ENCODE measurements at places on chromosomes 16 and 17. TPM values are rescaled to one million over a fixed set of nuclear protein-coding genes. Genes with fewer than 3 reads are reported as not detected.
A peak's percentile ranks its signal among the peaks of the same experiment; 100 is the strongest.

Gene AANAT
- total RNA-seq: not detected

Gene TBC1D3C
- total RNA-seq: not detected

GRCh38 chr17:60641810-60642220 is 35.8 kb upstream of the BCAS3 start:
- DNase-seq: peak; percentile 82

GRCh38 chr17:63700528-63701455 is 867 bp upstream of the LIMD2 start:
- DNase-seq: no peak

- no peak for DNase-seq
Measured at GRCh38 chr16:86384263-86384649, 126.1 kb upstream of the FOXF1 start.

All from H4 (cell line).